NCI-H345 (cell line): ENCODE measurements at places on chromosomes 3 and 15.

DNA sequence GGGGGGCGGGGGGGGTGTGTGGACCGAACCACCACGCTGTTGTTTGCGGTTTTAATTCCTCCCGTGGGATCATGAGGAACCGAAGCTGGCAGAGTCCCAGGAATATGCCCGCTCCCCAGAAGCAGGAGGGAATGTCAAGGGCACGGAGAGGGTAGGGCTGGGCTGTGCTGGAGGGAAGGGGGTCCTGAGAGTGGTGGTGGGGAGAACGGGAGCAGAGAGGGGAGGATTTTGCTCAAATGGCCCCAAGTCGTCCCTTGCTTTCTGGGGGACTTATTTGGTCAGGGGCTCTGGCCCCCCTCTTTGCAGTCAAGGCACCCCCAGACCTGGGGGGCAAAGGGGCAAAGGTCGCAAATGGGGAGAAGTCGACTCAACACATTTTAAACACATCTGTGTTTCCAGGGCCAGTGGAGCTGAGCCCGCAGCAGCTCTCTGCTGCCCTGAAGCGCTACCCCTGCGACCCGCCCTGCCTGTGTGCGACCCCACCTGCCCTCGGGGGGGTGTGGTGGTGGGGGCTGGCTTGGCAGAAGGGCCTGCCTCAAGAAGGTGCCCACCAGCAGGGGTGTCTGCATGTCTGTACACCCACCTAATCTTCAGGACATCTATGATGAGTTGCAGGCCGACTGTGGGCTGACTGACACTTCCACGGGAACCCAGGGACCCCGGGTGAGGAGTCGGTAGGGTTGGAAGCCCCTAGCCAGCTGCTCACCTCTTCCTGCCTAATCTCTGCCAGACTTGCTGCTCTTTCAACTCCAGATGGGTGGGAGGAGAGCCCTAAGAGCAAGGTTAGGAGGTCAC lies 602 bp upstream of the ATP2B2 start:
- no peak for DNase-seq

GRCh38 chr3:99250272-99250671 lies 348.8 kb upstream of the DCBLD2 start:
- no peak for DNase-seq

DNA sequence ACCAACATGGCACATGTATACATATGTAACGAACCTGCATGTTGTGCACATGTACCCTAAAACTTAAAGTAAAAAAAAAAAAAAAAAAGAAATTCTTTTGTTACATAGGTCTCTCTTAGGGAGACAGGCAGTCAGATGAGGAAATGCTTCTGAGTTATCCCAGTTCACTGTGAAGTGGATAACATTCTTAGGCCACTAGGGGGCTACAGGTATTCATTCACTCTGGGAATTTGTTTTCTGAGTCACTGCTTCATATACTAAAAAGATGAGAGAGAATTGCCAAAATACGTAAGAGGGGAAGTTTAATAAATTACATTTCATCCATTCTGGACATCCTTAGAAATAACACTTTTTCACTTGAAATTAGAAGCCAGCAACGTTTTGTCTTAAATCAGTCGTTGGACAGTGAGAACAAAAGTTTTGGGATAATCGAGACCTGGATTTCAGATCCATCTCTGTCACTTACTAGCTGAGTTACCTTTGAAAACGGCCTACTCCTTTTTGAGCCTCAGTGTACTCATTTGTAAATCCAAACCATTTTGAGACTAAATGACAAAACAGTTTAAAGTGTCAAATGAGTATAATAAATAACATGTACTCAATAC lies 738.4 kb upstream of the ALCAM start:
- DNase-seq = no peak

DNA sequence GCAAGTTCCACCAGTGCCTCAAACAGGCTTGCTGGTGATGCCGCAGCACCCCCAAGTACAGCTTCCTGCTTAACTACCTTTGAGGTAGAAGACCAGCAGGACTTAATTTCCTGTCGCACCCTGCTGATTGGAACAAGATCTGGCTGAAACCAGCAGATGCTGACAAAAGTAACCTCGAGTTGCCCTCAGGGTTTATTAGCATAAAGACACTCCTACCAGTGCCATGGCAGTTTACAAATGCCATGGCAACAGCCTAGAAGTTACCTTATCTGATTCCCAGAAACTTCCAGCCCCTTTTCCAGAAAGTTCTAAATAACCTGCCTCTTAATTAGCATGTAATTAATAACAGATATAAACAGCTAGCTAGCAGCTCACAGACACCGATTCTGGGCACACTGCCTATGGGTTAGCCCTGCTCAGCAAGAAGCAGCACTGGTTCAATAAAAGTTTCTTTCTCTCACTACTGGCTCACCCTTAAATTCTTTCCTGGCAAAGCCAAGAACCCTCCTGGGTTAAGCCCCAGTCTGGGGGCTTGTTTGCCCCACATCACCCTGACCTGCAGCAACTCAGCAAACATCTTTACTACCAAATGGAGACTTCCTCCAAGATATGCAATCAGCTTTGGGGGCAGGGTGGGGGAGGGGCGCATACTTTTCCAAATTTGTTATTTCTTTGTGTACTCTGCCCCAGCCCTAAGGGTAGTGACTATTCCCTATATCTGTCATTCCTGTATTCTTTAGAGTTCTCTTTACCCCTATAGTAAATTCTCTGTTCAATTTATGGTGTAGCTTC lies 54.2 kb downstream of the MAP4 start:
- no peak for DNase-seq

DNA sequence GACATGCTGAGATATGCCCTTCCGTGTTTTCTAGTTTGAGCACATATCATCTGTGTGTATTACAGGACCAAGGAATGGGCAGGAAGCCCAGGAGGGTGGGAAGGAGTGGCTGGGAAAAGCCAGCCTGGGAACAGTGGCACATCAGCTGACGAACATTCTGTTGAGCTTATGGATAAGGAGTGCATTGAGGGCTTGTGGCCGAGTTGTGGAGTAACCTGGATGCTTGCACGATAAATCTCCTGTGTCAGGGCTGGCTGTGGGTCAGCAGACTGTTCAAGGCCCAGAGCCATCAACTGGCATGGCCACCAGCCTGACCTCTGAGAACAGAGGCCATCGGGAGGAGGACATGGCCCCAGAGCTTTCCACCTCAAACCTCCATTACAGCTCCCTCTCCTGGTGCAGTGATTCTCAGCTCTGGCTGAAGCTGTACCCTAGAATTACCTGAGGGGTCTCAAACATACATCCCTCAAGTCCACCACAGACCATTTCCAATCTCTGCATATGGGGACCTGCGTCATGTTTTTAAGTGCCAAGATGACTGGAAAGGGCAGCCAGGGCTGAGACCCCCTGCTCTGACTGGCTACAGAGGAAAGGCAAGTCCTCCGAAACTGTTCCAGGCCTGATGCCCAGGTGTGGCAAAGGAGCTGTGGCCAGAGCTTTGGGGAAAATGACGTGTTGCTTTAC lies 4.8 kb upstream of the VILL start:
- no peak for DNase-seq

GRCh38 chr3:12768579-12769527 lies 9.8 kb upstream of the TMEM40 start:
- DNase-seq = no peak

DNA sequence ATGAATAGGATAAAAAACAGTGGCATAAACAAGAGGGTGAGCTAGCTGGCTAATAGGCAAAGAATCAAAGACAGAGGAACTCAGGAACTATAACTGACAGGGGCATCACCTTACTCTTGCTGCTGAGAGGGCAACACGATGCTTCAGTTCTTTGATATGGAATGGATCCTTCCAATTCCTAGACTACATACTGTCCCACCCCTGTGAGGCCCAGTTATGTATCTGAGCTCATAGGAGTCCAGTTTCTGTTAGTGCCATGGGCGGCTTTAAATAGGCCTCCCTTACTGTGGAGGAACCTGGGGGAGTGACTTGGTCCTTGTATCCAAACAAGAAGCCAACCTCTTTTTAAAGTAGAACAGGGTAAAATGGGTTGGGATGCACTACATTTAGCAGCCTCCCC lies 37.3 kb downstream of the CD47 start:
- DNase-seq = no peak

GRCh38 chr3:135500034-135500433 lies 465.5 kb upstream of the PPP2R3A start:
- DNase-seq = no peak

DNA sequence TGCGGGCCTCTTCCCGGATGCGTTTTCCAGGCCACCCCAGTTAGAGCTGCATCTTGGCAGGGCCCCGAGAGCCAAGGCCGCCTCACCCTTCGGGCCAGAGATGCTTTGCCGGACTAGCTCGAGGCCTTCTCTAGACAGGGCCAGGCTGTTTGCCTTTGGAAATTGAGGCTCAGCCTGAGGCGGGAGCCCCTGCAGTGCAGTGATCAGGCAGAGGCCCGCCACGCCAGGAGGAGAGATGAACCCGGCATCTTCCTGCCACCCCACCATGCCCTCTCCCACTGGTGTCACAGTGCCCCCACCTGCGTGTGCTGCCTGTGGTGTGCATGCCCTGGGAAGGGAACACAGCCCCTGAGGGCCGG lies 8.9 kb upstream of the ROPN1B start:
- no peak for DNase-seq

- no peak for DNase-seq
These were observed 9.9 kb downstream of the TRAK1 start for GRCh38 chr3:42101048-42101447.

- no peak for DNase-seq
These were observed 1.7 kb downstream of the CLRN1 start for GRCh38 chr3:150970665-150971324.

- peak; percentile 57 for DNase-seq
These were observed 768 bp upstream of the SEMA5B start for GRCh38 chr3:123028233-123028828.

DNA sequence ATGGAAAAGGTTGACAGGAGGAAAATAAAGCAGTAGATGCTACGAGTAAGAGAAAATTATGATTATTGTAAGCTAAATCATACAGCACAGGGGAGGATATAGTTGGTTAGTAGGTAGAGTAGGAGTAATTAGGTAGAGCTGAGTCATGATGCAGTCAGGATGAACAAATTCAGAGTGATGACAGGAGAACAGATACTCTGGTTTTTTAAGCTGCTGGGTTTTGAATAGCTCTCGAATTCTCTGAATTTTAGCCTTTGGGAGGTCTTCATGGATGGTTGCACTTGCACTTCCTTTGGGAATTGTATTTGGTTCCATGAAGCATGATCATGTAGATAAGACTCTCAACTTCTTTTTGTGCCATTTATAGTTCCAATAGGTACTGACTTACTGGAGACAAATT lies 96.2 kb downstream of the ECT2 start:
- DNase-seq = no peak

- no peak for DNase-seq
These were observed 159.6 kb downstream of the LEKR1 start for GRCh38 chr3:156985711-156986110.

GRCh38 chr15:58484791-58485600 lies 53.2 kb downstream of the LIPC start:
- DNase-seq = no peak

DNA sequence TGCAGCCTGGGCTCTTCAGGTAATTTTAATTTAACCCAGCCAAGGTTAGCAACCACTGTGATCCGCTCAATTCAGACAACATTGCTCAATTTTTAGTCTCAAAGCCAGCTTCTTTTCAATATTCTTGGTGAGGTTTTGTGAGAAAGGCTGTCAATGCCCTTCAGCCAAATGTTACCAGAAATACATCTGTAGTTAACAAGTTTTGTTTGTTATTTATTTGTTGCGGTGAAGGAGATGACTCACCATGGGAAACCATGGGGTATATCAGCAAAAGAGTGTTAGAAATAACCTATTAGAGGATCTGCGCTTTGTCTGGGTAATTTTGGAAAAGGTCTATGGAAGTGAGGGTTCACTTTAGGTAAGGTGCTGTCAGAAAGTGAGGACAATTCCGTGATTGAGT lies 5.0 kb downstream of the SLC9C1 start:
- no peak for DNase-seq

DNA sequence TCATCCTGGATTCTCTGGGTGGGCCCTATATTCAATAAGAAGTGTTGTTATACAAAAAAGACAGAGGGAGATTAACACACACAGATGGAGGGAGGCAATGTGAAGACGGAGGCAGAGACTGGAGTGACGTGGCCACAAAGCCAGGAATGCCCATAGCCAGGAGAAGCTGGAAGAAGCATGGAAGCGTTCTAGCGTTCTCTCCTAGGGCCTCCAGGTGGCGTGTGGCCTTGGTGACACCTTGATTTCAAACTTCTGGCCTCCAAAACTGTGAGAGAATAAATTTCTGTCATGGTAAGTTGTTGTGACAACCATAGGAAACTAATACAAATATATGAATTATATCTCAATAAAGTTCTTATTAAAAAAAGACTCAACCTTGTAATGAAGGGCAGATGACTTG lies 21.3 kb downstream of the THBS1 start:
- DNase-seq = no peak

DNA sequence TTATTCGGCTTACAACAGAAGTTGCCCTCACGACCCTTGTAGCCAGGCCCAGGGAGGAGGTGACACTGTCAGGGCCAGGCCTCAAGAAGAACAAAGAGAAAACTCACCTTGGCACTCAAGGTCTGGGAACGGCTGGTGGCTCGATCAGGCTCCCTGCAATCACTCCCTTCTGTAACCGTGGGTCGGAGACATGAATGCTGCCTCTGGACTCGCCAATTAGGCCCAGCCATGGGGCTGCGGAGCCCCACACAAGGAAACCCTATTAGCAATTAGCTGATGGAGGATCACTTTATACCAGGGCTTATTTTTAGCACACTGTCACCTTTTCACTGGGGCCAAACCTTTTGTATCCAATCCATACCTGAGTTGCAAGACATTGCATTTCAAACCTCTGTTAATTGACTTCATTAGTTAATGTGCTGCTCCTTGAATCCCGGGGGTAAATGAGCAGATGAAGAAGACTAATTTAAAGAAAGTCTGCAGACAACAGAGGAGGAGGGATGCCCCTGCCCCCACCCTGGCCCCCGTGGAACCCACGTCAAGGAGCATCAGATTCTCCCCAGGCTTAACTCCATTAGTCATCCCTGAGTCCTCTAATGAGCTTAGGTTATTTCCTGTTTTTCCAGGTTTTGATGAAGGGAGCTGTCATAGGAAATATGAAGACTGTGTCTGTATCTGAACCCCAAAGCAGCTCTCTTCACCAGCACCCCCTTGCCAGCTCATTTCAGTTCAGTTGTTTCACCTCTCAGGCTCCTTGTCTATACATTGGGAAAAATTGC lies 255.3 kb downstream of the RORA start:
- no peak for DNase-seq

DNA sequence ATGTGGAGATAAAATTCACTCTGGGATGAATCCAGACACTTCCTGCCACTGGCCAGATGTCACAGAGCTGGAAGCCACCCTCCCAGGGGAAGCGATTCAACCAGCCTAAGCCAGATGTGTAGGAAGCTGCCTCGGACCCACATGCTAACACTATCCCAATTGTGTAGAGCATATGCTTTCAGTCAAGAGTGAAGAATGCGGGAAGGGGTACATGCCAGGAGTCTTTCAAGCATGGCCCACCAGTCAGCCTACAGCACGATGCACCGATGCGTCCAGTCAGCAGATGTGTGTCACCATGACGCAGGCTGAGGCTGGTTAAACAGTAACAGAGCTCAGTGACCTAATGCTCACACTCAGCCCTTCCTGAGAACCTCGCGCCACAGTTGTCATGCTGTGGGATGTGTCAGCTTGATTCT lies 38.8 kb upstream of the BNC1 start:
- no peak for DNase-seq
